ENCODE measurements at places on chromosomes 4 and X. TPM values are rescaled to one million over a fixed set of nuclear protein-coding genes. Genes with fewer than 3 reads are reported as not detected.

F8A2 gene
- total RNA-seq = not detected

SERTM2 gene
- not detected for total RNA-seq

CENPVL2 gene
- total RNA-seq = not detected

ZNF81 gene
- 4.4 TPM for total RNA-seq

RBM41 gene
- 14.2 TPM for total RNA-seq

MTNR1A gene
- total RNA-seq = not detected

RTL3 gene
- total RNA-seq = not detected

GAGE12J gene
- not detected for total RNA-seq

USP38 gene
- total RNA-seq = 21.5 TPM

PPBP gene
- total RNA-seq = not detected

ZNF157 gene
- total RNA-seq = 0.07 TPM

EMCN gene
- not detected for total RNA-seq

BEX4 gene
- total RNA-seq = 11.5 TPM

GYG2 gene
- total RNA-seq = 0.58 TPM

PHKA1 gene
- 33.7 TPM for total RNA-seq

SSX4B gene
- total RNA-seq = not detected

BCOR gene
- 41.9 TPM for total RNA-seq

PCSK1N gene
- total RNA-seq = 177 TPM

ADH1A gene
- not detected for total RNA-seq

PCDH10 gene
- 0.23 TPM for total RNA-seq

MAGEB17 gene
- 0.58 TPM for total RNA-seq

TBX22 gene
- total RNA-seq = not detected

IL9R gene
- total RNA-seq = not detected

CCSER1 gene
- total RNA-seq = 6.0 TPM

PDZD4 gene
- total RNA-seq = 0.63 TPM

CXCR3 gene
- total RNA-seq = not detected

SMPX gene
- total RNA-seq = not detected

NSG1 gene
- total RNA-seq = not detected

LEF1 gene
- total RNA-seq = 0.58 TPM

STARD8 gene
- 0.91 TPM for total RNA-seq

CACNA1F gene
- total RNA-seq = not detected

FAM9B gene
- 0.07 TPM for total RNA-seq

UGT2A1 gene
- total RNA-seq = not detected

FREM3 gene
- total RNA-seq = not detected

Measured in PC-3 (cell line).